ENCODE measurements at places on chromosomes 11 and 22.

DNA sequence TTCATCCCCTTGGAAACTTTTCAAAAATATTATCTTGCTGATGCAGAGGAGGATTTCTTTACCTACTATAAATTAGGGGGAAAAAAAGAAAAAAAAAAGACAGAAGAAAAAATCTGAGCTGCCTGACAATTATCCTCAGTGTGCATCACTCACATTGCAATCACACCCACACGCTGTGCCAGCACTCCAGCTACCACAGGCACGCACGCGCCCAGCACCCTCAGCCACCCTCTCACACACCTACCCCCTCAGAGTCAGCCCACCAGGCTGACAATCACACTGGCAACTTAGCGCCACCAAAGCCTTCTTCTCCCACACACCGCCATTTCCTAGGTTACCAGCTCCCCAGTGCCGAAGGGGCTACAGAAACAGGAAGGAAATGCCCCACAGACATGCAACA is 236.1 kb downstream of the KCNA4 start:
- no peak overlapping the region for H3K4me3 ChIP-seq
- no peak for DNase-seq
- H3K4me1 ChIP-seq = no peaks in the 10 kb centered on the region
- H3K27me3 ChIP-seq = no peaks in the 10 kb centered on the region
- H3K36me3 ChIP-seq = no peaks in the 10 kb centered on the region

DNA sequence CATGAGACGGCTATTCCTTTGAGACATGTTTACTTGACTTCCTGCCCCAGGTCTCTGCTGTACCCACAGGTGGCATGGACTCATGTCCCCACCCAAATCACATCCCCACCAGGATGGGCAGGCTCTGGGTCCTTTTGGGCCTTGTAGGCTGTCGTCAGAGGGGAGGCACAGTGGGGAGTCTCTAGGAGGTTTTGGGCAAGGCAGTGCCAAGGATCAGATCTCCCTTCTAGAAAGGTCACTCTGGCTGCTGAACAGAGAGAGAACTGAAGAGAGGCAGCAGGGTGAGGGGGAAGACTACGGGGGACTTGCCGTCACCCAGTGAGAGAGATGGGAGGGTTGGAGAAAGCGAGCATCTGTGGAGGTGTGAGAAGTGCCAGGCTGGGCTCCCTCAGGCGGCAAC is 4.6 kb upstream of the KCNQ1OT1 start:
- H3K4me3 ChIP-seq = no peak overlapping the region
- H3K27ac ChIP-seq = no peak overlapping the region
- H3K36me3 ChIP-seq = no peaks in the 10 kb centered on the region
- peak; percentile 22 for DNase-seq

- H3K36me3 ChIP-seq = peaks cover 8% of the 10 kb centered on the region
- no peak overlapping the region for H3K27ac ChIP-seq
- no peak for DNase-seq
- no peaks in the 10 kb centered on the region for H3K4me1 ChIP-seq
Observed at GRCh38 chr22:44802071-44802700, 49.8 kb downstream of the ARHGAP8 start.

DNA sequence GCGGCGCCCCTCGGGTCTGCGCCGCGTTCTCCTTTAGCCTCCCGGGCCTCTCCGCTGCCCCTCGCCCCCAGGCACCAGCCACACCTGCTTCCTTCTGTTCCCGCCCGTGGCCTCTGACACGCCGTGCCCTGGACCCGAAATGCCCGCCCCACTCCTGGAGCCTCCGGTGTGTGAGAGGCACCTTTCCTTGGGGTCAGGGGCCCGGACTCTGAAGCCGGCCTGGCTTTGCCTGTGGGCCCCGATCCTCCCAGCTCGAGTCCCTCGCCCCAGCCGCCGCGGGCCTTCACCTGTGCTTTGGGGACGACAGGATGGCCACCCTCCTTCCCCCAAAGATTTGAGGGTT is 661 bp upstream of the CDPF1 start:
- no peak for DNase-seq
- no peaks in the 10 kb centered on the region for H3K27me3 ChIP-seq
- no peaks in the 10 kb centered on the region for H3K4me1 ChIP-seq

- H3K27ac ChIP-seq = no peak overlapping the region
- no peaks in the 10 kb centered on the region for H3K4me1 ChIP-seq
- DNase-seq = peak; percentile 17
- no peak overlapping the region for H3K4me3 ChIP-seq
Observed at GRCh38 chr22:49350441-49351121, 477.1 kb downstream of the BRD1 start.

DNA sequence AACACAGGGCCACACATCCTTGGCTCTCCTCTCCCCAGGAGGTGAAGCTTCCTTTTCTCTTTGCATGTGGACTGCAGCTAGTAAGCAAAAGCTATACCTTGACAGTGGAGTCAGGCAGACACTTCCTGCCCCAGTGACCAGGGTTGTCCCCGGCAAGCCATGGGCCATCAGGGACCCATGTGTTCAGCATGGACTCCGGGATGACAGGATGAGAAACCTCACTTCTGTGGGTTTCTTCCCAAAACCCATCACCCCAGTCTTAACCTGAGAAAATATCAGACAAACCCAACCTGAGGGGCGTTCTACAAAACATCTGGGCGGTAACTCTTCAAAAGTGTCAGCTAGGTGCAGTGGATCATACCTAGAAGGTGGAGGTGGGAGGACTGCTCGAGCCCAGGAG is 40.2 kb downstream of the GNB1L start:
- H3K27ac ChIP-seq = no peak overlapping the region
- H3K36me3 ChIP-seq = no peaks in the 10 kb centered on the region
- DNase-seq = no peak
- H3K4me3 ChIP-seq = no peak overlapping the region

DNA sequence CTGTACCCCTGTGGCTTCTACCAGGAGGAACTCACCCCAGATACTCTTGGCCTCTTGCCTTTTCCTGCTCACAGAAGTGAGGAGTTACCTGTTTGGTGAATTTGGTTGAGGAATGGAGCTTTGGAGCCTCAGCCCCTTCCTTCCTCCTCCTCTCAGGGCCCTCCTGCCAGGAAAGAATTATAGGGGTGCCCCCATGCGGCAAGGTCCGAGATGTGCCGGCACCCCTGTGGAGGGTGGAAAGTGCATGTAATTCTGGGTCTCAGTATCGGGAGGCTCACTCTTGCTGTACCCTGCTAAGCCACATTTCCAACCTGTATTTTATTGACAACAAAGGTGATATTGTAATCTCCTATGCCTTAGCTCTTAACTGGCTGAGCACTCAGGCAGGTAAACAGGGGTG is 13.7 kb upstream of the IGSF22 start:
- no peak overlapping the region for H3K4me3 ChIP-seq
- no peaks in the 10 kb centered on the region for H3K4me1 ChIP-seq
- H3K36me3 ChIP-seq = no peaks in the 10 kb centered on the region
- no peak for DNase-seq
- no peaks in the 10 kb centered on the region for H3K27me3 ChIP-seq
- H3K27ac ChIP-seq = no peak overlapping the region

GRCh38 chr11:30432716-30433115 is 109.8 kb downstream of the ARL14EP start:
- no peaks in the 10 kb centered on the region for H3K4me1 ChIP-seq
- H3K36me3 ChIP-seq = no peaks in the 10 kb centered on the region
- no peak overlapping the region for H3K27ac ChIP-seq
- no peak overlapping the region for H3K4me3 ChIP-seq
- H3K27me3 ChIP-seq = no peaks in the 10 kb centered on the region
- DNase-seq = no peak

- no peaks in the 10 kb centered on the region for H3K27me3 ChIP-seq
- H3K4me3 ChIP-seq = no peak overlapping the region
- peaks cover 11% of the 10 kb centered on the region for H3K36me3 ChIP-seq
- DNase-seq = peak; percentile 60
- peaks cover 5% of the 10 kb centered on the region for H3K4me1 ChIP-seq
- no peak overlapping the region for H3K27ac ChIP-seq
Observed at GRCh38 chr22:24416611-24417010, 10.8 kb upstream of the ADORA2A start.

DNA sequence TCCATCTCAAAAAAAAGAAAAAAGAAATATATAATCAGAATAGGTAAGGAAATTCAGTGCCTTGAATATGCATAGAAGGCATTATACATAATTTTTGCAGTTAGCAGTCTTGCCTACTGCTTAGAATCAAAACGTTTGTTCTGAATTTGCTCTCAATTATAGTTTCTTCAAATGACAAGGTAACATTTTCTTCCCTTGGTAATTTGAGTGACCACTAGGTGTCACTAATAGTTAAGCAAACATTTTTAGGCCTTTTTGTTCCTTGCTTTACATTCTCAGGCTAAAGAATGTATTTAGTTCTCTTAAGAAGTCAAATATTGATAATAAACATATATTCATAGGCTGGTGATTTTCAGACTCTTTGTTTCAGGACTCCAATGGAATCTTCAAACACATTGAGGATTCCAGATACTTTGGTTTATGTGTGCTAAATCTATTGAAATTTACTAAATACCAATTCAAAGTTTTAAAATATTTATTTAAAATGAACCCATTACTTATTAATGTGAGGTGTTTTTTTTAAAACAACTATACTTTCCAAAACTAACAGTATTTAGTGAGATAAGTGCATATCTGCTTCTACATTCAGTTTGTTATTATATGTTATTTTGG is 55.0 kb upstream of the DEPDC7 start:
- no peaks in the 10 kb centered on the region for H3K27me3 ChIP-seq
- H3K4me3 ChIP-seq = no peak overlapping the region
- H3K27ac ChIP-seq = no peak overlapping the region

GRCh38 chr11:118448294-118448693 is 12.0 kb downstream of the KMT2A start:
- no peaks in the 10 kb centered on the region for H3K4me1 ChIP-seq
- DNase-seq = no peak
- H3K27ac ChIP-seq = no peak overlapping the region
- H3K4me3 ChIP-seq = no peak overlapping the region
- no peaks in the 10 kb centered on the region for H3K36me3 ChIP-seq

DNA sequence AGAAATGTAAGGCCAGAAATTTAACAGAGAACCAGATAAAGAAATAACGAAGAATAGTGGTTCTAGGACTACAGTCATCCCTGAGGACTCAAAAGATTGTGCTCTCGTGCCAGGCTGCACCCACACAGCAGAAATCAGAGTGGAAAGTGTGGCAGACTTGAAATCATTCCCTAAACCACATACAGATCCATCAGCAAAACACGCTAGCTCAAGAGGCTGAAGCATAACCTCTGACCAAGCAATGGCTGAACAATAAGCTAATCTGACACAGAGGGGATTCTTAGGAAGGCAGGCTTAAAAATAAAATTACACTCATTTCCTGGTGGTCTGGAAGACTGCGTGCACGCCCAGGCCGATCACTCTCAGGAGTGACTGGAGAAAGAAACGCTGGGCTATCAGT is 19.0 kb downstream of the NCF4 start:
- DNase-seq = no peak
- H3K4me3 ChIP-seq = no peak overlapping the region
- no peak overlapping the region for H3K27ac ChIP-seq
- H3K4me1 ChIP-seq = no peaks in the 10 kb centered on the region
- H3K27me3 ChIP-seq = no peaks in the 10 kb centered on the region

DNA sequence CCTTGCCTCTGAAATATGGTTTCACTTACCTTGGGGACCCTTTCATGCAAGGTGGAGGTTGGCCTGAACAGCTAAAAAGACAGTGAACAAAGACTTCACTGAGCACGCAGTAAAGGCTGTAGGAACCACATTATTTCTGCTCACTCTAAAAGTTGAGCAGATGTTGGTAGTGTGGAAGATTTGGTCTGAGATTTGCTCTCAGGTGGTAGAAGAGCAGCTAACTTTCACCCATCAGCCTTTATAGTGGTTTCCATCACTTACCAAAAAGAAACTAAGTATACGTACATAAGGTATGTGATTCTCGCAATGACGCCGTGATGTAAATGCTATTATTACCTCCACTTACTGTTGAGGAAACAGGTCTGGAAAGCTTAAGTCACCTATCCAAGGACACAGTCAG is 47.3 kb downstream of the PRR5L start:
- H3K27me3 ChIP-seq = no peaks in the 10 kb centered on the region
- DNase-seq = no peak
- H3K27ac ChIP-seq = no peak overlapping the region
- no peaks in the 10 kb centered on the region for H3K36me3 ChIP-seq
- H3K4me1 ChIP-seq = no peaks in the 10 kb centered on the region

GRCh38 chr11:17629113-17629512 is 82.1 kb downstream of the OTOG start:
- H3K4me3 ChIP-seq = no peak overlapping the region
- DNase-seq = no peak
- no peaks in the 10 kb centered on the region for H3K4me1 ChIP-seq
- no peaks in the 10 kb centered on the region for H3K27me3 ChIP-seq
- no peak overlapping the region for H3K27ac ChIP-seq

Data from kidney (tissue), 22 donors.